ENCODE measurements at places on chromosomes 5 and 9.

DNA sequence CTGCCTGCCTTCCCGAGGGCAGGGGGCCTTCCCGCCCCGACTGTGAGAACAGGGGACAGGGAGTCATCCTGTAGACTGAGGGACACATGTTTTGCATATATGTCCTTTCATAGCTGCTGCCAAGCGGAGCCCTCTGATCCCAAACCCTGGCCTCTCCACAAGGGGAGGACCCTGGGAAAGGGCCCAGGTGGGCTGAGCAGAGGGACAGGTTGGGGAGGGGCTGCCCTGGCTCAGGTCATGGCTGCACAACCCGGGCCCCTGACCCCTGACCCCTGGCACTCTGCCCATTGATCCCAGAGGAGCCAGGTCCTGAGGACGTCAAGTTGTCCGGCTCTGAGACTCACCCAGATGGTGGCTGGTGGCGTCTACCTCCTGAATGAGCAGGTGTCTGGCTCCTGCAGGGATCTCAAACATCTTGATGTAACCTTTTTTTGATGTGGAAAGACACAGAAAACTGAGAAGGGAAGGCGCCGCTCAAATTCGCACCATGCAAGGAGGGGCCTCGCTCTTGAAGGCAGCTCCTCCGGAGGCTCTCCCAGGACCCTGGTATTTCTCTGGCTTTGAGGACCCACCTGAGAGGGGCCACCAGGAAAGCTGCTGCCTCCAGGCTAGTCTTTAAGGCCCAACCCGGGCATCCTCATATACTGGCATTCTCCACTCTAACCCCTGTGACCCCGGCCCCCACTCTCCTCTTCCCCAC lies 71.9 kb downstream of the ZNF354C start:
- DNase-seq, result no peak

DNA sequence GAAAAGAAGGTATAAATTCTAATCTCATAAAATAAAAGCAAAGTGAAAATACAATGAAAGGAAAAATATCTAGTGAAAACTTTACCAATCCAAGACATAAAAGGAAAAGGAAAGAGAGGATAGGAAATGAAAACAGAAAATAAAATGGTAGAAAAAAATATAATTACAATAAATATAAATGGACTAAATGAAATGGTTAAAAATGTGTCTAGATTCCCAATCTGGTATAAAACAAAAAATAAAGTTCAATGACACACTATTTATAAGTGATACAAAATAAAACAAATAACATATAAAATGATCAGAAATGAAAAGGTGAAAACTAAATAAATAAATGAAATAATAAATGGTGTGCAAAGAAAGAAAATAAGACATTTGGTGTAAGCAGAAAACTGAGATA lies 516.4 kb upstream of the RORB start:
- no peak for DNase-seq

DNA sequence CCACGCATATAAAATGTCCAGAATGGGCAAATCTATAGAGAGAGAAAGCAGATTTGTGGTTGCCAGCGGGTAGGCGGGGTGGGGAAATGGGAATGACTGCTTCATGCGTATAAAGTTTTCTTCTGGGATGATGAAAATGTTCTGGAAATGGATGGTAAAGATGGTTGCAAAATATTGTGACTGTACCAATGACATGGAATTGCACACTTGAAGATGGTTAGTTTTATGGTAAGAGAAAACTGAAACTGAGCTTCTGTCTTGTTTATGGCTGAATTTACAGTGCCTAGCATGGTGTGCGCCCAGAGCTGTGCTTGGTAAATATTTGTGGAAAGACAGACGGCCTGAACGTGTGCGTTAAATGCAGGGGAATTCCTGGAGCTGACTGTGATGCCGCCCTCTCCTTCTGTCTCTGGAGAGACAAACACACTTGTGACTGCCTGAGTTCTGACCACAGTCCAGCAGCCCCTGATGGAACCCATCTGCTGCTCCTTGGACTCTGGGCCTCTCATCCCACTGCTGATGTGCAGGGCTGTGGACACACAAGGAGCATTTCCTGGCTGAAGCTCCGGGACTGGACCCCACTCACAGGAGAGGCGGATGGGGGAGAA lies 8.6 kb upstream of the PTGES start:
- DNase-seq, result no peak

DNA sequence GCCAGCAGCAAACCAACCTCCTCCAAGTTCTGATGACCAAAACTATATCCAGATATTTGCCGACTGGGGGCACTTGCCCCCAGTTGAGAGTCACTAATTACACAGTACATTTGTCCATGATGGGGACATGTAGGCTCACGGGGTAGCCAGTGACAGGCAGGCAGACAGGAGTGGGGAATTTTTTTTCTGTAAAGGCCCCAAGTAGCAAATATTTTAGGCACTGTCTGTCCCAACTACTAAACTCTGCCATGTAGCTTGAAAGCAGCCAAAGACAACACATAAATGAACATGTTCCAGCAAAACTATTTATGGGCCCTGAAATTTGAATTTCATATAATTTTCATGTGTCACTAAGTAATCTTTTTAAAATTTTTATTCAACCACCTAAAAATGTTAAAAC lies 80.7 kb downstream of the GRIA1 start:
- DNase-seq, result no peak

DNA sequence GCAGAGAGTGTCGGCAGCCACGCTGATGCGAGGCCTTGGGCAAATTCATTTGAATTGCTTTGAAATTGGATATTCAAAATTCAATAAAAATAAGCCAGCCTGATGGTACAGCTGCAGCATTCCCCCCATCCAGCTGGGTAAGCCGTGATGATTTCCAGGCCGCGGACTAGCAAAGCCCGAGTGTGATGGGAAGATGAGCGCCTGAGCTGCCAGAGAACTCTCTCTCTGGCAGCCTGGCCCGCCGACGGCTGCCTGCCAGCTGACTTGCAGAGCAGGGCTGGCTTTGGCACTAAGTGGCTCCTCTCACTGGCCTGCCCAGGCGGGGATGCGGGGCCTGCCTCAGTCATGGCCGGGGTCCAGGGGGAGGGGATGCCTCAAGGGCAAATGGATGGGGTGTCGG lies 268.3 kb upstream of the WWC1 start:
- no peak for DNase-seq

DNA sequence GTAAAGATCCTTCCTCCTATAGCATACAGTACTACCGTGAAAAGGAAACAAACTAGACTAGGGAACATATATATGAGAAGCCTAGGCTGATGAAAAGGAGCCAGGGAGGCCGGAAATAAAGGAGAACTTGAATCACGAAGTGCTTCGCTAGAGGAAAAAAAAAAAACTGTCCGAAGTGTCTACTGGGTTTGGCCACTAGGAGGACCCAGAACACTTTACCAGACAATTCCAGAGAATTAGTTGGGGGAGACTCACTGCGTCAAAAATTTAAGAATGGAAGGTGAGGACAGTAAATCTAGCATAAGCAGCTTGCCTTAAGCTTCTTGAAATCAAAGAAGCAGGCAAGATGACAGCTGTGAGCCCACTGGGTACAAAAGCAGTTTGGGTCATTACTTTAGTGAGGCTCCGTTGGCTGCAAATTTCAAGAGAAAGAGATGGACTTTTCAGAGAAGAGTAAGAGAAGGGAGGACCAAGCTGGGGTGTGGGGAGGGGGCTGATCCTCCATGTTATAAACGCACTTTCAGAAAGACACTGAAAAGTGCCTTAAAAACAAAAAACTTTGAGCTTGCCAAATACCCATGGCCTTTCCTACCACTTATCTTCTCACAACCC lies 47.4 kb downstream of the P4HA2 start:
- peak; percentile 19 for DNase-seq

DNA sequence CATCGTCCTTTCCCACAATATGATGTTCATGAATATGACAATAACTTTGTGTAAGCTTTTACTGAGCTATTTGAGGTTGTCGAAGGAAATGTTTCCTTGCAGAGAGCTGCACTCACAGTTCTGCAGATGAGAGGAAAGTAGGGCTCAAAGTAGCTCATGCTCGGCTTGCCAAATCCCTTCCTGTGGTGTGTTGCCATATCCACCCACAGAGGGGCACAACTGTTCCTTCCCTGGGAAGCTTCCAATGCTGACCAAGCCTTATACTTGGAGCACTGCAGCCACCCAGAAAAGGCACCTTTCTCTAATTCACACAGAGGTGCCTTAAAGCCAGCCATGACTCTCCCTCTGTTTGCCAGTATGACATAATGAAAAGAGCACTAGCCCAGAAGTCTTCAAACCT lies 390.3 kb downstream of the CAAP1 start:
- no peak for DNase-seq

- peak; percentile 56 for DNase-seq
These were observed 101.3 kb downstream of the PAM start for GRCh38 chr5:102856389-102856777.

- DNase-seq, result no peak
These were observed 163.3 kb upstream of the ZNF608 start for GRCh38 chr5:124909734-124910133.

DNA sequence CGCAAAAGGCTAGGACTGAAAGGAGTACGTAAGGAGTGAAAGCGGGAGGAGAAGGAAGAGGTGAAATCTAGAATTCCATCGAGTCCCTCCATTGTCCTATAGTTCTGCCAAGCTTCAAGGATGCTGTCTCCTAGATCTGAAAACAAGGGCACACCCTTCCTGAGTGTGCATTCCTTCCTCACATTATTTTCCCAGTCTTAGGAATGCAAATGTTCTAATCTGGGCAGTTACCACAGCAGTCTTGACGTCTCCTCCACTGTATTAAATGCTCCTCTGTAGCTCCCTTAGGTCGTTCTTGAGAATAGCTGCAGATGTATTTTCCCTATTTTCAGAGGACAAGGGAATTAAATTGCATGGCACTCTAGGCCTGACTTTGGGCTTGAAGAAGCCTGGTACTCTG lies 127.6 kb downstream of the SLIT3 start:
- DNase-seq, result no peak

DNA sequence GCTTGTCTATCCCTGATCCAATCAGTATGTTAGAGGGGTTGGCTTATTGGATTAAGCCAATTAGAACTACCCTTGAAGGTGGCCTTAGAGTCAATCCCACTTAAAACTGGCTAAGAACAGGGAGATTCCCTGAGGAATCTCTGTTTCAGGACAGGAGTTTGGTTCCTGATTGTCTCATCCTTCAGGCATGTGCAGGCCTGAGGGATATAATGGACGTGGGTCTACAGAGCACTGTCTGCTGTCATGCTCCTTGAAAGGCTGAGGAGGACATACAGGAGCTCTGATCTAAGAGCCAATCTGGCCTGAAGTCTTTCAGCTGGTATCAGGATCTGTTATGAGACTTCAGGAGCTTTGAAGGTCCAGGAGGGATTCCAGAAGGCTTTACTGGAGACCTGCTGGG lies 36.2 kb upstream of the PRXL2C start:
- DNase-seq, result no peak

DNA sequence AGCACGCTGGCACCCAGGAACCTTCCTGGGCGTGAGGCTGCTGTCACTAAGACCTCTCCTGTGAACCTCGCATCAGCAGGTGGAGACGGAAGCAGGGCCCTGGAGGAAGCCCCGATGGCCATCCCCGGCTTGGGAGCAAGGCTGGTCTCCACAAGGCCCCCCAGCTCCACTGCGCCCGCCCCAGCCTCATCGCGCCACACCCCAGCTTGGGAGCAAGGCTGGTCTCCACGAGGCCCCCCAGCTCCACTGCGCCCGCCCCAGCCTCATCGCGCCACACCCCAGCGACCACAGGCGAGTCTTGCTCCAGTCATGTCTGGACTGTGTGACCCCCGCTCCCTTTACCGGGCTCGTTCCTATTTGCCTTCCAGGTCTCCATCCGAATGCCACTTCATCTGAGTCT lies 11.0 kb downstream of the QSOX2 start:
- no peak for DNase-seq

GRCh38 chr5:15009420-15009819 lies 137.8 kb upstream of the ANKH start:
- no peak for DNase-seq

DNA sequence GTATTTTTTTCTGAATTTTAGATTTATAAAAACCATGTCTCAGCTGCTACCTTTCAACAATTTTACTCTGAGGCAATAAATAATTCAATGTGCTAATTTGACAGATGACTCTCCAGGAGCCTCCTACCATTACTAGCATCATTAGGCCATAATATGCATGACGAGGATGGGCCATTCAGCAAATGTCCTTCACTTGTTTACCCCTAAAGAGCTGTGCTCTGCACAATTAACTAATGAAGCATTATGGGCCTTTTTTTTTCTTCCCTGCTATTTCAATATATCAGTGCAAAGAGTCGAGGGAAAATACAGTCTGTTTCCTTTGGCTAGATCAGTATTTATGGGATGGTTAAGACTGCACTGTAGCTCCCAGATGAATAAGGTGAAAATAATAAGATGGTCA lies 627.2 kb downstream of the ISL1 start:
- DNase-seq, result no peak

GRCh38 chr5:76690704-76691466 lies 25.0 kb upstream of the F2R start:
- DNase-seq, result no peak

DNA sequence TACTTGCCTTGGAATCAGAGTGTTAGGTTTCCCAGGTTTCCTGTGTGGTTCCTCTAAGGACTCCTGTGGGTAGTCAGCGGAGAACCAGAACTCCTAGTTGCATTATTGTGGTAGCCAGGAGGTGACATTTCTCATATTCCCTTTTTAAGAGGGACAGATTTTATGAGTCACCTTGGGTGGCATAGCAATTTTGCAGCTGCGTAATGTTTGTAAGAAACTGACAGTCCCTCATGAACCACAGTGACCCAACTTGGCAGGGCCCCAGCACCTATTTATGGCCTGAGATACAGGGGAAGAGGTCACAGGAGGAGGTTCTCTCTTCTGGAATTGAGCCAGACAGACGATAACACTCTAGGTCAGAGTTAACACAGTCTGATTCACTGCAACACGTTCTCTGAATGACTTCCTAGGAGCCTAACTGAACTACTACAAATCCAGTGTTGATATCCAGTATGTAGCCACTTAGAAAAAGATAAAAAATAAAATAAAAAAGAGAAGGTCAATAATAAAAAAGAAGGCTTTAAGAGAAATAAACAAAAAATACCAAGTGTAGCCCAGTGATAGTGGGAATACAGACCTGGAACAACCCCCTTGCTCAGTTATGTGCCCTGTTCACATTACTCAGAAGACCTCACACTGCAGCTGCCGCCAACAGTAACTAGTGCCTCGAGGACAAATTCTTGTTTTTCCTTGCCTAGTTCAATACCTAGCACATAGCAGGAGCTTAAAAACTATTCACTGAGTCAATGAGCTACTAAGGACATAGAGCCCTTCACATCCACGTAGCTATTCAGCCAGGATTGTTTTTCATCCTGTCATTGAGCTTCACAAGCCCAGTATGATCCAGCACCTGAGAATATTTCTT lies 50.7 kb upstream of the VLDLR start:
- DNase-seq, result no peak

GRCh38 chr9:125343518-125344275 lies 82.1 kb downstream of the GAPVD1 start:
- peak; percentile 10 for DNase-seq

DNA sequence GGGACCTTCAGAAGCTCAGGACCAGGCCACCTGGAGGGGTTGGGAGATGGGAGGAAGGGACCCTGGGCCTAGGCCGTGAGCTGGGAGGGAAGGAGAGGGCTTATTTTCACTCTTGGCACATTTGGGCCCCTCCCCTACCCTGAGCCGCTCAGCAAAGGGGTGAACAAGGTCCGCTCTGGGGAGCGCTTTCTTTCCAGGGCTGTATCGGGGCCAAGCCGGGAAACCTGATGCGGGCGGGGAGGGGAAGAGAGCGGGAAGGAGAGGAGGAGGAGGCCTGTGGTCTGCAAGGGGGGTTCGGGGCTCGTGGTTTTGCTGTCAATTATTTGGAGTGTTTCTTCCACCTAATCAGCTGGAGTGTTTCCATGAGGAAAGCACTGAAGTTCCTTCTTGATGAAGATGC lies 62.7 kb upstream of the RXRA start:
- DNase-seq, result no peak

Measured in AG04449 (cell line).